H7 (cell line): ENCODE measurements at places on chromosomes 13 and 19.

DNA sequence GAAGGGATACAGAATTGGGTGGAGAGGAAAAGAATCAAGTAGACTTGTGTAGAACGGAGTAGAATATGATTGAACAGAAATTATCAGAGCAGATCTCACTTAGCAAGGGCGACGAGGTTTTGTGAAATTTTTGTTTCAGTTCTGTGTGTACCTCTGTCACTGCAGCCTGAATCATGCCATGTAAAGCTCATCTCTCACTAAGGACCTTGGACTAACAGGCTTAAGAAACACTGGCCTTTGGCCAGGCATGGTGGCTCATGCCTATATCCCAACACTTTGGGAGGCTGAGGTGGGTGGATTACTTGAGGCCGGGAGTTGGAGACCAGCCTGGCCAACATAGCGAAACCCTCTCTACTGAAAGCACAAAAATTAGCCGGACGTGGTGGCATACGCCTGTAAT lies 62.6 kb downstream of the MYH14 start:
- DNase-seq: no peak

DNA sequence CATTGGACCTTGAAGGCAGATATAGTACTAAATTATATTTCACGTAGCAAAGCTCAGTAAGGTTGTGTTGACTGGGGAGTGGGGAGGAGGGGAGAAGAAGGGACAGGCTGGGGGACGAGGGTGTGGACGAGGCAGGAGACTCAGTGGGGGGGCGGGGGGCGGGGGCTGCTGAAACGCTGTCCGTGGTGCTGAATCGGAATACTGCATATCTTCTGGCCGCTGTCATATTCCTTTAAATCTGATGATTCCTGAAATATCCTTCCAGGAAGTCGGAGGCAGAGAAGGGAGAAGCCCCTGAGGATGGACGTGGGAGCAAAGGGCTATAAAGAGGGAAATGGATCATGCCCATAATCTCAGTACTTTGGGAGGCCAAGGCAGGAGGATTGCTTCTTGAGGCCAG lies 34.7 kb upstream of the CASP14 start:
- DNase-seq: peak; percentile 79

- peak; percentile 41 for DNase-seq
These were observed 1.3 kb upstream of the PPAN start for GRCh38 chr19:10104665-10105508.

- DNase-seq: peak; percentile 82
These were observed 11.5 kb downstream of the S1PR2 start for GRCh38 chr19:10219678-10220077.

- DNase-seq: no peak
These were observed 35.0 kb downstream of the FLT1 start for GRCh38 chr13:28459911-28460310.

GRCh38 chr13:42984691-42985090 lies 7.3 kb downstream of the EPSTI1 start:
- DNase-seq: no peak

GRCh38 chr13:97359181-97360057 lies 74.5 kb upstream of the RAP2A start:
- peak; percentile 47 for DNase-seq

GRCh38 chr13:109744512-109745051 lies 41.8 kb downstream of the IRS2 start:
- no peak for DNase-seq

GRCh38 chr19:32674153-32674930 lies 638 bp downstream of the ANKRD27 start:
- no peak for DNase-seq

DNA sequence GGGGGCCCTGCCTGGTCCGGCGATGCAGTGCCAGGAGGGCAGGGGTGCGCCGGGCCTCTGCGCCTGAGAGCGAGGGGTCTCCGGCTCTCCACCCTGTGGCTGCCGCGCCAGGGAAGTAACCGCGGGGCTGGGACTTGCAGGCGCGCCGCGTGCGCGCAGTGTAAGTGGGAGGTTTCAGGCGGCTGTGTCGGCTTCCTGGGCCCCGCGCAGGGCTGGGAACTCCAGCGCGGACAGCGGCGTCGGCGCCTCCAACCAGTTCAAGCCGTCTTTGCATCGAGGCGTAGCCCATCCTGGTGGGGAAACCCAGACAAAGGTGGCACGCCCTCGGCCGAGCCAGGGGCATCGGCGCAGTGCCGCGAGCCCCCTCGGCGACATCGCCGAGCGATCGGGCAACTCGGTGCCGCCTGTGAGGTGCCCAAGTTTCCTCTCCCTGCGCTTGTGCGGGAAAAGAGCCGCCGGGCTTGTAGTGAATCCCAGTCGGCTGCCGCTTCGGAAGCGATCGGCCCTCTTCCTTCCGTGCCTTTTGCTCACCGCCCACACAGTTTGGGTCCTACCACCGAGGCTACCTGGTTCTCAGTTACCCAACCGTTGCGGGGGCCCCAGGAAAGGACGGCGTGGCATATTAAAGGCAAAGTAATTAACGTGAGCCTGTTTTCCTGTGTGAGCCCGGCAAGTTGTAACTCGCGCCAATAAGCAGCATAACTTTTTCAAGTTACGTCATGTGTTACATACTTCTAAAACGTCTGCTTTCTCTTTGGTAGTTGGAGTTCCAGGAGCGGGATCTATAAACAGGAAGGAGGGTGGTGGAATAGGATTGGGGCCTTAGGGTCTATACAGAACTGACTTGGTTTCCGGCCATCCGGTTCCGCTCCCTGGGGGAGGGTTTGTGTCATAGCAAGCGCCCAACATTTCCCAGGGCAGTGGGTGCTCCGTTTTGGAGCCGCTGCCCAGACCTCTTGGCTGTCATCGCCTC lies 1.2 kb downstream of the LRCH1 start:
- peak; percentile 73 for DNase-seq
